Activated T-cell treated with anti-CD3 and anti-CD28 coated beads, Interleukin-2, amount 50 U/mL, for 1 hour (primary cell): ENCODE measurements at places on chromosomes 1 and 21.
A peak's percentile ranks its signal among the peaks of the same experiment; 100 is the strongest.

- no peak for DNase-seq
Measured at GRCh38 chr1:8625981-8626898, 191.2 kb downstream of the RERE start.

DNA sequence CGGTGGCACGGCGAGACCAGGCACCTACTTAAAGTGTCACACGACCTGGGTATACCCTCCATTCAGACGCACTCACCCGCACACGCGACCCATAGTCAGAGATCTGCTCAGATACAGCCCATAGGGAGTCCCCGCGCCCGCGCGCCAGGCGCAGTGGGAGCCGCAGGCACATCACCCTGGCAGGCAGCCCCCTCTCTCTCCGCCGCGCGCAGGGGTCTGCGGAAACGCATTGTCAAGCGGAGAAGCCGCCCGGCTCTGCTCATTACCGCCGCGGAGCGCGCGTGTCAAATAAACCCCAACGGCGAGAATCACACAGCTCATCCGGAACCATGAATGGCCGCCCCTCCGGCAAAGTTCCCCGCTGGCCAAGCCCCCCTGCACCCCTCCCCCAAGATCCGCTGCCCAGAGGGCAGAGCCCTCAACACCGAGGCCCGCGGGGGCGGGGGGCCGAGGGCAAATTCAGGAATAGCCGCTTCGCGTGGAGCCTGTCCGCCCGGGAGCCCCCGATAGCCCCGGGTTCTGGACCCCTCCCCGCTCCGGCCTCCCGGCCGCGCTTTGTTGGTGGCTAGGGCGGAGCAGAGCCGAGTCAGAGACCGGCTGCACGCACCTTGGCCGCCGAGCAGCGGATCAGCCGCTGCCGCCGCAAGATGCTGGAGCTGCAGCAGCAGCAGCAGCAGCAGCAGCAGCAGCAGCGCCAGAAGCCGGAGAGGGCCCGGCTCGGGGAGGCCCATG, 522 bp downstream of the LRP8 start:
- DNase-seq: peak; percentile 63

DNA sequence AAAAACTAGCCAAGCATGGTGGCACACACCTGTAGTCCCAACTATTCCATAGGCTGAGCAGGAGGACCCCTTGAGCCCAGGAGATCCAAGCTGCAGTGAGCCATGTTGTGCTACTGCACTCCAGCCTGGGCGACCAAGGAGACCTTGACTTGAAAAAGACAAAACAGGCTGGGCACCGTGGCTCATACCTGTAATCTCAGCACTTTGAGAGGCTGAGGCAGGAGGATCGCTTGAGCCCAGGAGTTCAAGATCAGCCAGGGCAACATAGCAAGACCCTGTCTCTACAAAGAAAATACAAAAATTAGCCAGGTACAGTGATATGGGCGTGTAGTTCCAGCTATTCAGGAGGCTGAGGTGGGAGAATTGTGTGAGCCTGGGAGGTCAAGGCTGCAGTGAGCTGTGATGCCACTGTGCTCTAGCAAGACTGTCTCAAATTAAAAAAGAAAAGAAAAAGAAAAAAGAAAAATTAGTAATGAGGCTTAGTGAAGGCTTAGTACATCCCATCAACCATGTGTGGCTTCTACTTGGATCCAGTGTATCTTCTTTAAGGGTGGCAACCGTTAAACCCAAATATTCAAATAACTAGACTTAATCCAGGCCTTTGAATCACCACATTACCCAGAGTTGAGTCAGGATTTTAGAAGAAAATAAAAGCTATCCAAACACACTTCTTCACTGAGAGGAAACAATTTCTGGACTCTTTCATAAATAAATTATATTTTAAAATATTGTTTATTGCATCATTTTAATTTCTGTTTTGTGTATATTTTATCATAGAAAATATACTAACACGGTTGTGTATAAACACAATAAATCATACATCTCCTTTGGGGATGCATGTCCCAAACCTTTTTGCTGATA, 74.3 kb upstream of the RAB4A start:
- DNase-seq: no peak

GRCh38 chr1:21051177-21051825, 125.4 kb downstream of the EIF4G3 start:
- no peak for DNase-seq

DNA sequence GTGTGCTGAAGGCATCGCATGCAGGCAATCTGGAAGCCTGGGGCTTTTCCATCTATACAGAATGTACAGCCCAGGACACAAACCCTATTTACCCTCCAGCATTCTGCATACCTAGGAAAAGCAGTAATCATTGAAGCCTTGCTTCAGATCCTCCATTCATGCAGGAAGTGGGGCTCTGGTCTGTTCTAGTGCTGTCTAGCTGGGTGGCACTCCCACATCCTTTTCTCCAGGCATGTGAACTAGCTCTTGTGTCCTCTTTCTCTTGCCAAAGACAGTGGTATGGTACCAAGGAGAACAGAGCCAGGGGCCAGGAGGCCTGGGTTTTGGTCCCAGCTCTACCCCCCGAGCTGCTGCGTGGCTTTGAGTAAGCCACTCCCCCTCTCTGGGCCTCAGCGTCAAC, 21.7 kb downstream of the LRP8 start:
- no peak for DNase-seq

DNA sequence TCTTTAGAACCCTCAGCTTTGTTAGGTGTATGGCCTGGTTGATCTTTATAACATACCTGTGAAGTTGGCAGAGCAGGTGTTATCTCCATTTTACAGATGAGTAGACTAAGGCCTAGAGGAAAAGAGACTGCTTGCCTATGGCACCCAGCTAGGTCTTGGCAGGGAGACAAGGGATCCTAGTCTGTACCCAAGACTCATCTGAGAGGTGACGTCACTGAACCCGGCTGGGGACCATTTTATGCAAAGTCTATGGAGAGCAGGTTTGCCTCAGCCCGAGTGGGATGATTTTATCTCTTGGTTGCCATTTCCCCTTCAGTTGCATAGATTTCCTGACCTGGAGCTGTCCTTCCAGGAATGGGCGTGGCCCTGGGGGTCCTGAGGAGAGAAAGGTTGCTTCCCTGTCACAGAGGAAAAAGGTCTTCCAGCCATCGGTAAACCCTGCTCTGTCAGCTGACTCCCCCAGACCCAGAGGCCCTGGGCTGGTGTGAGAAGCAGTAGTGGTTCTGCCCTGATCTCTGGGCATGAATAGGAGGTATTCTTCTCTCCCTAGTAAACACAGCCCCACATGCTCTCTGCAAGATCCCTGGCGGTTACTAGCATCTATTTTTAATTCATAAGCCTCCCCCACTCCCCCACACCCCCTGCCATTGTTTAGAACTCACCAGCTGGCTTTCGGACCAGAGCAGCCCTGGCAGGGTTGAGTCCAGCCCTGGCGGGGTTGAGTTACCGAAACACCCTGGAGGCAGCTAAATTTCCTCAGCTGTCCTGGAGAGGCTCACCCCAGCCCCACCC, 19.6 kb downstream of the TMCC2 start:
- no peak for DNase-seq

DNA sequence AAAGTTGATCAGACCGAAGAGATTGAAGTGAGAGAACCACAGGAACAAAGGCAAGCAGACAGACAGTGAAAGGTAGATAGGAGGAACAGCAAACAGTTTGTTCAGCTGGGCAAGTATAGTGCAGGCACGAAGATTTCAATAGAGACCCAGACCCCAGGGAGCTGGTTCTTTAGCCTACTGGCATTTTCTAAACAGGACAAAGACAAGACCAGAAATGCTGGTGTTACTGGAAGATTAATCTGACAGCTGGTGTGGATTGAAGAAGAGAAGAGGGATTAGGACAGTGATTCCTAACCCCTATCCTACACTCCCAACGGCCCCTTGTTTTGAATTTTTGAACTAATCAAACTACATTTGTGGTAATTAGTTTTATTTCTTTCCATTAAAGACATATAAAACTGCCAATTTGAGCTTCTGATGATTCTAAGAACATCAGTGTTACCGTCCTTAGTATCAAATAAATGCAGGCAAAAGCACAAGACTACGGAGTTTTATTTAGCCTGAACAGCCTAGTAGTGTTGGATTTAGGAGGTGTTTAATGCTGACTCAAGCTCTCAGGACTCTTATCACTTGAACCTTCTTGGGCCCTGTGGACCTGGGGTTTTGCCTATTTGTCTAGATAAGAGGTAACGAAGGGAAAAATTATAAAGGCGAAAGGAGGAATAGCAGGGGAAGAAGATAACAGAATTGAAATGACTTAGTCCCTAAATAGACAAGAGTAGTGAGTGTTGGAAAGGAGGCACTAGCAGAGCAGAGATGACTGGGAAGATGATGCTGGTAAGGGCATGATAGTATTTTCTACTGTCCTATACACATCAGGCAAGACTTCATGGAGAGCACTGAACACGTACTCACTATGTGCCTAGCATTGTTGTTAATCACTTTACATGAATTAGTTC, 2.0 kb downstream of the NPL start:
- no peak for DNase-seq

GRCh38 chr1:244375051-244375450, 76.7 kb downstream of the ADSS2 start:
- no peak for DNase-seq

DNA sequence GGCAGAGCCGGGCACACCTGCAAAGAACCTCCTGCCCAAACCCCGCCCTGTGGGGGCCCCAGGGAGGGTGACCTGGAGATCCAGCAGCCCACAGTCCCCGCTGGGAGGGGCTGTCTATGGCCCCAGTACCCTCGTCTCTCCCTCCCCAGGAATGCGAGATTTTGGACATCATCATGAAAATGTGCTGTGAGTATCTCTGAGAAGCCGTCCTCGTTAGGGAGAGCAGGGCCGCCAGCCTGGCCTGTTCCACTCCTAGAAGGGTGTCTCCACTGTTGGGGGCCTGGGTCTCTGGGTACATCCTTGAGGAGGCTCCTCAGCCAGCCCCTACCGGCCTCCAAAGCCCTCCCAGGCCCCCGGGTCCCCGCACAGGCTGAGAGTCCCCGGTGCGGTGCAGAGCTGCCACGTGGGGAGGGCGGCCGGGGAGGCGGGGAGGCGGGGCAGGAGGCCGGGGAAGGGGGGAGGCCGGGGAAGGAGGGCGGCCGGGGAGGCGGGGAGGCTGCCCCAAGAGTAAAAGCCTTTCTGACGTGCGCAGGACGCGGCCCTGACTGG, 18.7 kb downstream of the COL6A1 start:
- DNase-seq: peak; percentile 11

GRCh38 chr1:174407665-174408064, 40.1 kb upstream of the GPR52 start:
- no peak for DNase-seq

GRCh38 chr1:100799954-100800612, 80.5 kb downstream of the VCAM1 start:
- DNase-seq: no peak

DNA sequence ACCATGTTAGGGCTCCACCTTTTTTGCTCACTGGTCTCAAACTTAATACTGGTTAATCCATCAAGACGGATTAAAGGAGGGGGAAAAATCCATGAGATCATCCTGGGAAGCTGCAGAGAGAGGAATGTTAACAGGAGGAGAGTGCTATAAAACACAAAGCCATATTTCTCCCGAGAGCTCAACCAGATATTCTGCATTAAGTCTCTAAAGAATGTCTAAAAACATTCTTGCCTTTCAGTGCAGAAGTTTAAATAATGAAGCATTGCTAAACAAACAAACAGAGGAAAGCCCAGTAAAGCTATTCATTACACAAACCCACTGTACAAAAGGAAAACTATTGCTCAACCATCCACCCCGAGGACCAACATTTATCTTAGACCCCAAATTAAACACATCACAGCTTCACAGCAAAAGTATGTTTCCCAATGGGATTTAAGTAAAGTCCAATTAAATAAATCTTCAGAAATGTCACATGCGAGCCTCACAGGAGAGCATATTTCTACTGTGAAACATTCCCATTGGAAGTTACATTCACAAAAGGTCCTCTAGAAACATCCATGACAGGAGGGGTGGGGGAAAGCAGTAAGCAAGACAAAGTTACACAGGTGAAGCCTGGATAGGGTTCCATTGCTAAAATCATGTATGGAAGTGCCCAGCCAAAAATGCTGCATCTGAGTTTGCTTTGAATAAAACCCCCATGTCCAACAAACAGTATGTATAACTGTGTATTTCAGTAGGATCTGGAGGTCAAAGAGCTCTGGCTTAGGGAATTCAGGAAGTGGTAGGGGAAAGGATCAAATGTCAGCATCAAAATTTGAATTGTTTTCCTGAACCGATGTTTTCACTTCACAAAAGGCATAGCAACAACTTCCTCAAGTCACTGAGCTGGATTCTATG, 23.3 kb downstream of the DUSP10 start:
- DNase-seq: no peak

DNA sequence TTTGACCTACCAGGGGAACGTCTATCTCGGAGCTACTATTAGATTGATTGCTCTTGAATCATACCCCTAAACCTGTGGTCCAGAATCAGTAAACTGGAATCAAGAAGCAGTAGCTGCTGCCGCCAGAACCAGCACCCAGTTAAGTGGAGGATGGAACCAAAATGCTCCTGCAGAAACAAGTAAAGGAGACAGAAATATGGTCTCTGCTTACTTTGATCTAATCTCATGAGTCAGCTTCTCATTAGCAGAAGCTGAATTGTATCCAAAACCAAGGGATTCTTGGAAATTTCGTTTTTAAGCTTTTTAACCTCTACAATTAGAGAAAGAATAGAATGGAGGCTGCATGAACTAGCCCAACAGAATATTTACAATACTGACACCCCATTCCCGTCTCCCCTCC, 42.6 kb upstream of the PIGV start:
- DNase-seq: no peak

GRCh38 chr1:181789395-181789794, 272.1 kb downstream of the ZNF648 start:
- DNase-seq: no peak

GRCh38 chr1:180522213-180522515, 19.8 kb upstream of the ACBD6 start:
- DNase-seq: no peak

GRCh38 chr21:19322360-19322759, 918.8 kb upstream of the TMPRSS15 start:
- no peak for DNase-seq

- DNase-seq: no peak
Measured at GRCh38 chr21:37008724-37009123, 2.2 kb downstream of the RIPPLY3 start.

DNA sequence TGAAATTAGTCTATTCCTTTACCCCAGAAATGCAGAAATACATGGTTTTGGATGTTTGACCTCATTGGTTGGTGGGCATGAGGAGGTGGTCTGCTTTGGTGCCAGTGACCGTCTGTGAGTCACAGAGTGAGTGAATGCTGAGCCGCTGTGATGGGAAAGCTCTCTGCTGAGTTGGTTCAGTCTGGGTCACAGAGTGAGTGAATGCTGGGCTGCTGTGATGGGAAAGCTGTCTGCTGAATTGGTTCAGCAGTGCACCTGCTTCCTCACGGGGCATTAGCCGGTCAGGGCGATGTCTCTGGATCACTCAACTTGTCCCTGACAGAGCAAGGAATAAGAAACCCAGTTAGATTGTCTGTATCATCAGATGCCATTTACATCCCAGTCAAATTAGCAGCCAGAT, 40.8 kb downstream of the ADARB1 start:
- DNase-seq: no peak

GRCh38 chr1:114105421-114105979, 48.2 kb downstream of the SYT6 start:
- DNase-seq: no peak

GRCh38 chr1:22913421-22914141, 59.1 kb downstream of the LACTBL1 start:
- no peak for DNase-seq
